IMR-90 (cell line): ENCODE measurements at places on chromosomes 12 and 14. TPM values are rescaled to one million over a fixed set of nuclear protein-coding genes. Genes with fewer than 3 reads are reported as not detected.

GRCh38 chr12:131795064-131795463, 33.1 kb upstream of the MMP17 start:
- no peak for DNase-seq

GRCh38 chr14:78403278-78403815, 233.2 kb downstream of the NRXN3 start:
- no peak for DNase-seq

DNA sequence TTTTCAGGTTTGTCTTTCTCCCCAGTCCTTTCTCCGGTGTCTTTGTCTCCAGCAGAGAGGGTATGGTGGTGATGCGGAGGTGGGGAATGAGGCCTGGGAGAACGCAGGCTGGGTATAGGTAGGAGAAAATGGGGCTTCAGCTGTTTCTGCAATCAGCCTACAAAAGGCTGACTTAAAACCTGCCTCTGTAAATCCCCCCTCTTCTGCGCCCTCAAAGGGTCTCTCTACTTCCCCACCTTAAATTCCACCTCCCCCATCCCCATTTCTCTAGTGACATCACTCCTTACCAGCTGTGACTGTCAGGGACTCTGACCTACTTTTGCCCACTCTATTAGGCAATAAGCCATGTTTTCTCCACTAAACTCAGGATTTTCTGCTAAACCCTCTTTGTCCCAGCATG, 8.1 kb upstream of the RIMKLB start:
- DNase-seq, result no peak

DNA sequence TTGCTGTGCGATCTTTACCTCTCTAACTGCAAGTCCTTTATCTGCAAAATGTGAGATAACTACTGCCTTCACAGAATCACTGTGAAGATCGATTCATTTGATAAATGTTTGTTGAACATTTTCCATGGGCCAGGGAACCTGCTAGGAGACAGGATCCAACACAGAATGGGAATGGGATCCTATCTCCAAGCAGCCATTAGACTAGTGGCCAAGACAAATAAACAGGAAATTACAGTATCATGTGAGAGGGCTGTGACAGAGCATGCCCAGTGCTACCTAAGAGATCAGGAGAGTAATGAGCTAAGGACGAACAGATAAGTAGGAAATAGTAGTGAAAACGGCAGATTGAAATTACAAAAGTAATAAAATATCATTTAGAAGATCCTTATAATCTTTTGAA, 105.7 kb downstream of the GRIN2B start:
- no peak for DNase-seq

DNA sequence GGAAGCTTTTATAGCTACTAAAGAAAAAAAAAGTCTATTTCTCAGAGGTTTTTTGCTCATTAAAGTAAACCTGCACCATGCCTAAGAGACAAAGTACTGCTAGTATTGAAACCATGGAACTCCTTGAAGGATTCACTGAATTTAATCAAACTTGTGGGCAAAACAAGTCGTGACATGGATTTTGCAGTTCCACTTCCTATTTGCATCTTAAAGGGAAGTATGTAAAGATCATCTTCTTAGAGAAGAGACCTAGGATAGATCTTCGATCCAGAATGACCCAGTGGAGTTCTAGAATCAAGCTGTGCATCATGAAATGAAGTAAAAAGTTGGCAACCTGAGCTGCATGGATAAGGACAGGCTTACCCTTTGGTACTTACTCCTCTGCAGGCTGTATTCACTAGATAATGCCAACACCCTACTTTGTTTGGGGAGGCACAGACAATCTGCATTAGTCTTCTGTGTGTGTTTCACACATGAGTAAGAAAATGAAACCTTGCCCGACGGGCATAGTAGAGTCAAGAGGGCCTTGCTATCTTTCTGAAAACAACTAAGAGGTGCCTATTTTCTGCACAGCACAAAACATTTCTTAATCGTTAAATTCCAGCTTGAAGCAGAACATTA, 1.9 kb downstream of the GNG2 start:
- peak; percentile 19 for DNase-seq

DNA sequence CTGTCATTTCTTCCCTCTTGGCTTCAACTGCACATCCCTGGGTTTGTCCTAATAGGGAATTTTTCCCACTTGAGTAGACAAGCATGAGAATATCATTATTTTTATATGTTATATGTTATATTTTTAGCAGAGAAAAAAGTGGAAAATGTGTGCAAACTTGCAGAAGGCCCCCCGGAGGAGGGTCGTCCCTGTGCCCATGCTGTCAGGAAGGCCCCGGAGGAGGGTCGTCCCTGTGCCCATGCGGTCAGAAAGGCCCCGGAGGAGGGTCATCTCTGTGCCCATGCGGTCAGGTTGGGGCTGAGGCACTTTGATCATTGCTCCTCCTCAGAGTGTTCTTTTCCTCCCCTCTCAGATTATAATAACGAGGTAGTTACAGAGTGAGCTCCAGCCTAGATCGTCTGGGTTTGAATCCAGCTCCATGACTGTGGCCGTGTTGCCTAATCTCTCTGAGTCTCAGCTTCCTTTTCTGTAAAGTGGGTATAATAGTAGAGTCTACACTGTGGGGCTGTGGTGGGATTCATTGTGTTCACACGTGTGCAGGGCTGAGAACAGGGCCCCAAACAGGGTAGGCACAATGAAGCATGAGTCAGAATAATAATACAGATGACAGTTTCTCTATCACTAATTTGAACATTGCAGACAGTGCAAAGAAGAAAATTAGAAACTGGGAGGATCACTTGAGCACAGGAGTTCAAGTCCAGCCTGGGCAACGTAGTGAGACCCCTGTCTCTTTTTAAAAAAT, 33.4 kb downstream of the ELK3 start:
- DNase-seq, result no peak

DNA sequence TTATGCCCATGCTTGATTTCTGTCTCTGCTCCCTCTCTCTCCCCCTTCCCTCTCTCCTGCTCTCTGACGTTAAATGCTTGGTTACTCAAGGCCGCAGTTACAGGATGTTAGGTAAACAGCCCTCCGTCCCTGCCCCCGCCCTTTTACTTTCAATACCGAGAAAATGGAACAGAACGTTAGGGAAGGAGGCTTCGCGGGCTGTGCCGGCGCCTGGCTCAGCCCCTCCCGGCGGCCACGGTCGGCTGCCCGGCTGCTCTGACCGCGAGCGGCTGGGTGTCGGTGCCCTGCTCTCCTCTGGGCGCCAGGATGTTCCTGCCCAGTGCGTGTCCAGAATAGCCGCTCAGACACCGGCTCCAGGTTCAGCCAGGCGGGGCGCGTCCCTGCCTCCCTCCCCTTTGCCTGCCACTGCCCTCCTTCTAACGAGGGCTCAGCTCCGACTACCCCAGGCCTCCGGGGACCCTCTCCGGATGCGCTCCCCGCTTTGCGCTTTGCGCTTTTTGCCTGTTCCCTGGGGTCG, 166.1 kb downstream of the ADCK1 start:
- peak; percentile 8 for DNase-seq

Gene CIROP
- polyA plus RNA-seq, result 0.31 and 0.37 TPM in 2 replicates

DNA sequence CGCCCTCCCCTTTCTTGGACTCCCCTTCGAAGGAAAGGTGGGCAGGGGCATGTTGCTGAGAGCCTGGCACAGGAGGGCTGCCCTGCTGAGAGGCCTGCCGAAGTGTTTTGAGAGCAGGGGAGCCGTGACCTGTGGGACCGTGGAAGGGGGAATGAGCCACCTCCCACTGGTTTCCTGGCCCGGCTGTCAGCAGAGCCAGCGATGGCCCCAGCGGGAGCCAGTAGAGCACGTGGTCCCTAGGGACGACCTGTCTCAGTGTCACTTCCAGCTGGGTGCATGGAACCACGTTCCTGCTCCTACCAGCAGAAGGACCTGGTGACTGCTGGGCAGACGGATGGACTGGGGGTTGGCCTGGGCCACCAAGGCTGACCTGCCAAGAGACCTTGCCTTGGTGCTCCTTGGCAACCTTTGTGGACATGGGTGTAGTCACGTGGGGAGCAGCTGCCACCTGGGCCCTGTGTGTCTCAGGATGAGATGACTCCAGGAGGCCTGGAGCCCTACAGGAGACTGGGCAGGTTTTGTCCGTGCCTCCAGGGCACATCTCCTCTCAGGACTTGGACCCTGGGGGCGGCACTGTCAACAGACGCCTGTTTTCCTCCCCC, 34.6 kb downstream of the BEGAIN start:
- no peak for DNase-seq
